ENCODE measurements at places on chromosomes 2 and 18.

GRCh38 chr2:37636381-37637066, 34.9 kb downstream of the CDC42EP3 start:
- no peak for DNase-seq

DNA sequence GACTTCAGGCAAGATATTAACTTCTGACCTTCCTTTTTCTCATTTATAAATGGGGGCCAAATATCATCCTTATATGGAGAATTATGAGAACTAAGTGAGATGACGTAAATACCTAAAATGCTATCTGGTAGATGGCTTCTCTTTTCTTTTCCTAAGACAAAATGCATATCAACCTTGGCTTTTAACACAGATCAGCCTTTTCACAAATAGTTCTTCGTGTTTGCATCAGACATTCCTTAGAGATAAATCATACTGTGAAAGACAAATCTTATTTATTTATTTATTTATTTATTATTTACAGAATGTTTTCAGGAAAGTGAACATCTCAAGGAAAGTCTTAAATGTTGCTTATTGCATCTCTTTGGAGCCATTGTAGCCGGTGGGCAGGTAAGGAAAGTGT, 62.8 kb downstream of the NBEAL1 start:
- DNase-seq, result no peak

- DNase-seq, result no peak
Observed at GRCh38 chr2:38495880-38496279, 106.8 kb downstream of the HNRNPLL start.

- DNase-seq, result no peak
Observed at GRCh38 chr2:239608260-239608659, 207.4 kb upstream of the HDAC4 start.

DNA sequence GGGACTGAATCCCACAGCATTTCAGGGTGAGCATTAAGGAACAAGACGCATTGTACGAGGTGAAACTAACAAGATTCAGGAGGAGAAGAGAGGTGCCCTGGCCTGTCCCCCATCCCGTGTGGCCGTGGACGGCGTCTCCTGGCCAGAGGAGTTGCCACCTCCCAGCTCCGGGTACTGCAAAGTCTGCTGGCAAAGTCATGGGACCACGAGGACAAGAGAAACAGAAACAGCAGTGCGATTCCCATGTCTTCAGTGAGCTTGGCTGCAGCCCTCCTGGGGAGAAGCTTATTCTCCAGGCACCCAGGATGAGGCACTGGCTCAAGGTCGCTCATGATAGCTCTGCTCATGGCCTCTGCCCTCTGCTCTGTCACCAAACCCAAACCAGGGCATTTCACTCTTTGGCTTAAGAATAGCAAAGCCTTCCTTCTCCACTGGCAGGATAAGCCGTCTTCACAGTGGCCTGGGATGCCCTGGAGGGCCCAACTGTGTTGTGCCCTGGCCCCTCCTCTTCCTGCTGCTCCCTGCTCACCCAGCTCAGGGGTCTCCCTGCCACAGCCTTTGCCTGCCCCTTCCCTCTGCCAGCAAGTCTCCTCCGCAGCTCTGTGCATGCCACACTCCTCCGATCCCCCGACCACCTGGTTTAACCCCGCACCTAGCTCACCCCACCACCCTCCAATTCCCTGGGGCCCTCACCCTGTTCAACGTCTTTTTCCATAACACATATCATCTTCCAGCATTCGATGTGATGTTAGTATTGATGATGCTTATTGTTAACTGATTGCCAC, 144.8 kb downstream of the PXDN start:
- no peak for DNase-seq

- DNase-seq, result no peak
Observed at GRCh38 chr2:151904807-151905206, 76.6 kb upstream of the ARL5A start.

DNA sequence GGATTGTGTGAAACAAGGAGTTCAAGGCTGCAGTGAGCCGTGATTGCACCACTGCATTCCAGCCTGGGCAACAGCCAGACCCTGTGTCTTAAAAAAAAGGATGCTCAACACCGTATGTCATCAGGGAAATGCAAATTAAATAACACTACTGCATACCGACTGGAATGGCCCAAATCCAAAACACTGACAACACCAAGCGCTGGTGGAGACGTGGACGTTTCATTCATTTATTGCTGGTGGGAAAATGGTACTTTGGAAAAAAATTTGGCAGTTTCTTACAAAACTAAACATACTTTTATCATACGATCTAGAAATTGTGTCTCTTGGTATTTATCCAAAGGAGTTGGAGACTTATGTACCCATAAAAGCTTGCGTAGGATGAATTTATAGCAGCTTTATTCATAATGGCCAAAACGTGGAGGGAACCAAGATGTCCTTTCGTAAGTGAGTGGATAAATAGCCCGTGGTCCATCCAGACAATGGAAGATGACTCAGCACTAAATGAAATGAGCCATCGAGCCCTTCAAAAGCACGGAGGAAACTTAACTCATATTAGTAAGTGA, 24.2 kb downstream of the NEU4 start:
- DNase-seq, result no peak

DNA sequence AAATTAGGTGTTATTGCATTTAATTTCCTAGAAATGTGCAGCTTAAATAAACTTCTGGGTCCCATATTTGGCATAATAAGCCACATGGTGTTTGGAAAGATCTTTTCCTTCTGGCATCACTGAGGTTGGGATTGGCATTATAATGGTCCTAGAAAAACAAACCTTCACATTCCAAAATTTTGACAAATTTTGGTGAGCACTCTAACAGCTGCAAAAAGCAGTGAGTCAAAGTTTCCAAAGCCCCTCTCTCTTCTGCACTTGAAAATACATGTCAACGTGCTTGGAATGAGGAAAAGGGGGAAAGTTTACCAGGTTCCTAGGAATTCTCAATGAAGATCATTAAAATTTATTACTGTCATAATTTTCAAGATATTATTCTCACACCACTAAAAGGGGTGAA, 77.8 kb upstream of the STK17B start:
- DNase-seq, result no peak

- no peak for DNase-seq
Observed at GRCh38 chr2:200092235-200092634, 136.9 kb downstream of the MAIP1 start.

GRCh38 chr2:27738349-27739057, 33.0 kb upstream of the MRPL33 start:
- no peak for DNase-seq

- DNase-seq, result no peak
Observed at GRCh38 chr2:26455670-26456439, 22.1 kb downstream of the OTOF start.

DNA sequence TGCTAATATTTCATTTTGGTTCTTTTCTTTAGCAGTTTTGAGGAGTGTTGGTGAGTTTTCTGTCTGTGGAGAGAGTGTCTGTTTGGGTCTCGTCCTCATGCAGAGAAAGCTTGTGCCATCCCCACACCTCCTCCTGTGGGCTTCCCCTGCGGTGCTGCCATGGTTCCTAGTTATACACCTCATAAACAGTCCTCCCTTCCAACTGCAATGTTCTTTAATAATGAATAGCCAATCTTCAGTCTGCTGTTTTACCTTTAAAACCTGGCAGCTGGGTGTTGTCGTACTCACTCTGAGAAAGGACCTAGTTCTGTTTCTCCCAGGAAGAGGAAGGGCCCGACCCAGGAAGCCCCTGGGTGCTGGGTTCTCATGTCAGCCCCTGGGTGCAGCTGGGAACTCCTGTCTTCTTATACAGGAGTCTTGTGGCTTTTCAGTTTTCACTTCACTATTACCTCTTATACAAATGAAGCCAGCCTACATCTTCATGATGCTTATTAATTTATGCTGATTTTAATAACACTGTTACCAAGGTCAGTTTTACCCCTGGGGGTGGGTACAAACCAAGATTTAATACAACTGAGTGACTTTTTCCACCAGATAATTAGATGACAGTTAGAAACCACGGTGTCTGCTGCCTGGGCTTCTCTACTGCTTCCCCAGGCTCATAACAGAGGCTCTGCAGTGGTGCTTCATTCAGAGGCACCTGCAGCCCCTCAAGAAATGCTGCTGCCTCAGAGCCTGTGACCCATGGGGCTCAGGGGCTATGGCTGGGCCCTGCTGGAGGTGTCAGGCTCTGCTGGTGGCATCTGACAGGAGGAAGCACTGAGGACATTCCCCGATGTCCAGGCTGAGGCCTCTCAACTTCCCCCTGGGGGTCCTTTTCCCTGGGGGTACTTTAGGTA, 59.1 kb downstream of the COA5 start:
- DNase-seq, result peak; percentile 49

DNA sequence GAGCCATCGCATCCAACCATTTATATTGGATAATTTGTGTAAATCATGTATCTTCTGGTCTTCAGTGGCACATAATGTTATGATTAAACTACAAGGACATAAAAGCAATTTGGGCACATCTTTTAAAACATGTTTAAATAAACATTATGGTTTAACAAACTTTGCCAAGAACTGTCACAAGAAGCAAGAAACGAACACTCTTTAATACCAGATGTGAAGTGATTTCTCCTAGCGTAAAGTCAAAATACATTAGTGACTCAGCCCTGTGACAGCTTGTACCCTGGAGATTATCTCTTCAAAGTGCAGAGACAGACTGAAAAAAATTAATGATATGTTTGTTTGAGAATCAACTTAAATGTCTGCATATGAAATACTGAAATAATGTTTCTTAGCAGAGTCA, 39.9 kb downstream of the DSEL start:
- no peak for DNase-seq

- no peak for DNase-seq
Observed at GRCh38 chr2:145652036-145652435, 1132.1 kb upstream of the ZEB2 start.

- peak; percentile 2 for DNase-seq
Observed at GRCh38 chr2:156896294-156896693, 361.2 kb upstream of the GALNT5 start.

DNA sequence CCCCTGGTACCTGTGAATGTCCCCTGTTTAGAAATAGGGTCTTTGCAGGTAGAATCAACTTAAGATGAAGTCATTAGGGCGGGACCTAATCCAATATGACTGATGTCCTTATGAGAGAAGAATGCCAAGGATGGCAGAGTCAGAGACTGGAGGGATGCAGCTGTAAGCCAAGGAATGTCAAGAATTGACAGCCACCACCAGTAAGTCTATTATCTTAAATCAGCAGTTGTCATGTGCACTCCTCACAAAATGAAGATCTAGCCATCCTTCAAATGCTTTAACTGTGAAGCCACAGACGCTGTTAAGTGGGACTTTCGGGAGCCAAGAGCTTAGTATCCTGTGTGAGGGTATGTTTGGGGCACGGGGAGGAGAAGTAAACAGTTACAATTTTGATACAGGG, 83.2 kb downstream of the ITGA4 start:
- DNase-seq, result no peak

GRCh38 chr18:30387401-30387800, 655.1 kb downstream of the DSC3 start:
- DNase-seq, result no peak

- no peak for DNase-seq
Observed at GRCh38 chr2:209002054-209002453, 421.8 kb upstream of the MAP2 start.

GRCh38 chr18:9719421-9719981, 11.4 kb downstream of the RAB31 start:
- no peak for DNase-seq

DNA sequence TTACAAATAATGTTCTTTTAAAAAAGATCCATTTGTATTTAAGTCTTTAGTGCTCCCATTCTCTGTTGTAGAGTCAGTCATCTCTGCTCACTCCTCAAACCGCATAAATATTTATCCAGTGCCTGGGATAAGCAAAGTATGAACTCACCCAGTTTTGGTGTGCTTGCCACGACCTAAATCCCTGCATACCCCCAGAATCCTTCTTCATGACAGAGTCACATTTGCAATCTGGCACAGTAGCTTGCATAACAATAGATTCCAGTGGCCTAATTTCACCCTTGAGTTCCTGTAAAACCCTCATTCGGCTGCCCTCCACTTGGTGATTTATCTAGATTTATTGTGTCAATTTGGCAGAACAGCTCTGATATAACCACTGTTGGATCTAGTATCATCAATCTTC, 92.9 kb downstream of the DTNA start:
- no peak for DNase-seq

DNA sequence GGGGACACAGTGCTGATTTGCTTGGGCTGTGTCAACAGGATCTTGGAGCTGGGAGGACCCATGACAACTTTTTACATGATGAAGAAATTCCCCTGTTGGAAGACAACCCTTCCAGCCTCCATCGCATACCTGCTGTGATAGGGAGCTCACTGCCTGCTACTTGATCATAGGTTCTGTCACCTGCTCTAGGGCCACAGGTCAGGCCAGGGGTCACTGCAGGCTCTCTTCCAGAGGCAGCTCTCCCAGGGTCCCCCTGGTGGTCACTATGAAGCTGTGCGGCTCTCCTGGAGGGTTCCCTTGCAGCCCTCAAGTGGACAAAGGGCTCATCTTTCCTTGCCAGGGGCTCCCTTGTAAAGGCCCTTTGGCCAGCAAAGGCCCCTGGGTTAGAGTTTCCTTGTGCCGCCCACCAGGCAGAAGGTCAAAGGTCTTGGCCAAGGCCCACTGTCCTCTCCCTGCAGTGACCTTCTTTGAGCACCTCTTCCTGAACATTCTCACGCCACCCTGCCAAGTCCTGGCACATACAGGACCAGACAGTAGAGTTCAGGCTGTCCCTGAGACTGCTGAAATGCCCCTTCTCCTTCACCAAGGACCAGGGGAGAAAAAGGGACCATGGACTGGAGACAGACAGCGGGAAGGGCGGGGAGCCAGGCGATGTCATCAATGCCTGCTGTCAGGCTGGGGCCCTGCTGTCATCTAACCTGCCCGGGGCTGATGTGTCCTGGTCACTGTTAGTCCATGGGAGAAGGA, 345.1 kb downstream of the DYSF start:
- DNase-seq, result peak; percentile 59

- no peak for DNase-seq
Observed at GRCh38 chr2:133054297-133054696, 384.3 kb upstream of the LYPD1 start.

GRCh38 chr18:36704156-36704555, 124.6 kb downstream of the TPGS2 start:
- DNase-seq, result no peak

- DNase-seq, result no peak
Observed at GRCh38 chr2:215793747-215794595, 219.4 kb downstream of the MREG start.

GRCh38 chr18:5052491-5052890, 144.6 kb downstream of the AKAIN1 start:
- DNase-seq, result no peak

DNA sequence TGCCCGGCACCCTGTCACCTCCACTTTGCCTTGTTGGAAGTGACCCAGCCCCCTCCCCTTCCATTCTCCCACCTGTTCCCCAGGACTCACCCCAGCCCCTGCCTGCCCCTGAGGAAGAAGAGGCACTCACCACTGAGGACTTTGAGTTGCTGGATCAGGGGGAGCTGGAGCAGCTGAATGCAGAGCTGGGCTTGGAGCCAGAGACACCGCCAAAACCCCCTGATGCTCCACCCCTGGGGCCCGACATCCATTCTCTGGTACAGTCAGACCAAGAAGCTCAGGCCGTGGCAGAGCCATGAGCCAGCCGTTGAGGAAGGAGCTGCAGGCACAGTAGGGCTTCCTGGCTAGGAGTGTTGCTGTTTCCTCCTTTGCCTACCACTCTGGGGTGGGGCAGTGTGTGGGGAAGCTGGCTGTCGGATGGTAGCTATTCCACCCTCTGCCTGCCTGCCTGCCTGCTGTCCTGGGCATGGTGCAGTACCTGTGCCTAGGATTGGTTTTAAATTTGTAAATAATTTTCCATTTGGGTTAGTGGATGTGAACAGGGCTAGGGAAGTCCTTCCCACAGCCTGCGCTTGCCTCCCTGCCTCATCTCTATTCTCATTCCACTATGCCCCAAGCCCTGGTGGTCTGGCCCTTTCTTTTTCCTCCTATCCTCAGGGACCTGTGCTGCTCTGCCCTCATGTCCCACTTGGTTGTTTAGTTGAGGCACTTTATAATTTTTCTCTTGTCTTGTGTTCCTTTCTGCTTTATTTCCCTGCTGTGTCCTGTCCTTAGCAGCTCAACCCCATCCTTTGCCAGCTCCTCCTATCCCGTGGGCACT, 4.5 kb downstream of the RETREG2 start:
- DNase-seq, result no peak

All from GM10248 (cell line).